ENCODE measurements at places on chromosomes 4 and X.

GRCh38 chrX:31168551-31168950 lies 96.7 kb upstream of the FTHL17 start:
- no peak for DNase-seq

DNA sequence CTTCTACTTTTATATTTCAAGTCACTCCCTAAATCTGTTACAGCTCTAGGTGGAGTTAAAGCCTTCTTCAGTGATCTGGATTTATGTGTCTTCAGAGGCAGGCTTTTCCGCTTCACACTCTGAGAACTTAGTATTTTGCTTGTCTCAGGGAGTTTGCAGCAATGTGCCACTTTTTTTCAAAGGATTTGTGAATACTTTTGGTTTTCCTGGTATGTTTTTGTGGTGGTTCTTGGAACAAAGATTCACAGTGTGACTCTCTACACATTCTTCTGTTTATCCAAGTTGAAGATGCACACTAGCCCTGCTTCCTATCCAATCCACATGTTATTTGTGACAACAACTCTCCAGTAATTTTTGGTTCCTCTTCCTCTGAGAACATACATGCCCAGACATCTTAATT lies 1253.7 kb downstream of the TECRL start:
- no peak for DNase-seq

DNA sequence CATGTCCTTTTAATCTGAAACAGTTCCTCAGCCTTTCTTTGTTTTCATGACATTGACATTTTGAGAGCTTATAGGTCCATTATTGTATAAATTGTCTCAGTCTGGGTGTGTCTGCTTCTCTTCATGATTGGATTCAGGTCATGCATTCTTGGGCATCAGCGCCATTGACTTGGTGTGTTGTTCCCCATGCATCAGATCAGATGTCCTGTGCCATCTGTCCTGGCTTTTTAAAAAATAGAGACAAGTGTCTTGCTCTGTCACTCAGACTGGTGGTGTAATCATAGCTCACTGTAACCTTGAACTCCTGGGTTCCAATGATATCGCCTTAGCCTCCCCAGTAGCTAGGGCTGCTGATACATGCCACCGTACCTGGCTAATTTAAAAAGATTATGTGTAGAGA lies 55.7 kb downstream of the TBC1D14 start:
- DNase-seq: no peak

DNA sequence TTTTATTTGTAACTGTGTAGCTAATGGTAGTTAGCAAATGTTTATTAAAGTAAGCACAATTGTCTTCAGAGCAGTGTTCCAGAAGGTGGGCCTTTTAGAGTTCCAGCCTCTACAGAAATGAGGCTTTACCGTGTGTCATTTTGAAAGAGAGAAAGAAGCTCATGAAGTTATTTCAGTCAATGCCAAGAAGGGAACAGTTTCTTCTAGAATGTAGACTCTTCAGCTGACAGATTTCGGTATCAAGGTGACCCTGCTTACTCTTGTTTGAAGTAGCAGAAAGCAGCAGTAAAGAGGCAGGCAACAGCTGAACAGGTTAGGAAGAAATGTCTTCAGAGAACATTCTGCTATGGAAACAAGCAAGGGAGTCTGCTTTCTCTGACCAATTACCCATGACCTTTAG lies 93.6 kb downstream of the TASL start:
- no peak for DNase-seq

DNA sequence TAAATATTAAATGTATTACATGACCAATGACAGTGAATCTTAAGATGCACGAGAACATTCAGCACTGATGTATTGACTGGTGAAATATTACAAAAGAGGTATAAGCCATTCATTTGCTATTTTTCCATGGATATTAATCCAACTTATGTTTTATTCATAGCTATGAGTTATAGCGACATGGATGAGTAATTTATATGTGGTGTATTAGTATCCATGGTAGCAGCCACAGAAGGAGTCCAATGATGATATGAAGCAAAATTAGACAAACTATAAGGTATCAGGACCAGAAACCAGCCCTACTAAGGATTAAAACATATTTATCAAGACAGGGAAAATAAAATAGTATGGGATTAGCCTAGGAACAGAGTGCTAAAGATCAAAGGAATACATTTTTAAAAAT lies 50.7 kb downstream of the THAP9 start:
- no peak for DNase-seq

DNA sequence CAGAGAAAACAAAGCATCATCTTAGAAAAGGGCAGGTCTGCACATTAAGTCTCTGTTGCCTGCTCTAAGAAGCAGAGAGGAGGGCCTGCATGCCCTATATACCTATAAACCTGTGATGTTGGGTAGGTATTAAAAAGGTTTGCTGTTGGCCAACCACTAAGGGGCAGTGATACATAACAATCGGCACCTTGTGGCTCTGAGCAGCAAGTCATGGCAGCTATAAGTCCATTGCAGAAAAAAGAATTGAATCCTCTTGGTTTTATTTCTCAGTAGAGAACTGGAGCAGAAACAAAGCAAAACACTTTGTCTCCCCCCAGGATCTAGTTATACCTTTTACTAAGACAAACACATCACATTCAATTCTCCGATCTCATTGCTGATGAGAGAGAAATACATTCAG lies 1364.4 kb downstream of the STIM2 start:
- peak; percentile 5 for DNase-seq

- DNase-seq: no peak
Observed at GRCh38 chr4:78880874-78881492, 58.3 kb downstream of the PAQR3 start.

- no peak for DNase-seq
Observed at GRCh38 chr4:141020801-141021261, 112.4 kb downstream of the RNF150 start.

GRCh38 chr4:15043226-15043625 lies 40.9 kb downstream of the CPEB2 start:
- DNase-seq: no peak

GRCh38 chrX:40072246-40072645 lies 25.5 kb downstream of the BCOR start:
- no peak for DNase-seq

GRCh38 chr4:14478504-14478903 lies 523.8 kb upstream of the CPEB2 start:
- DNase-seq: no peak

DNA sequence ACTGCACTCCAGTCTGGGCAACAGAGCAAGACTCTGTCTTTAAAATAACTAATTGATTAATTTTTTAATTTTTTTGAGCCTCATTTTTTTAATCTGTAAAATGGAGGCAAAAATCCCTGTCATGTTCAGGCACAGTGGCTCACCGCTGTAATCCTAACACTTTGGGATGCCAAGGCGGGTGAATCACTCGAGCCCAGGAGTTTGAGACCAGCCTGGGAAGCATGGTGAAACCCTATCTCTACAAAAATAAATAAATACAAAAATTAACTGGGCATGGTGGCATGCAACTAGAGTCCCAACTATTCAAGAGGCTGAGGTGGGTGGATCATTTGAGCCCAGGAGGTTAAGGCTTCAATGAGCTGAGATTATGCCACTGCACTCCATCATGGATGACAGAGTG lies 15.4 kb downstream of the AMTN start:
- DNase-seq: no peak

DNA sequence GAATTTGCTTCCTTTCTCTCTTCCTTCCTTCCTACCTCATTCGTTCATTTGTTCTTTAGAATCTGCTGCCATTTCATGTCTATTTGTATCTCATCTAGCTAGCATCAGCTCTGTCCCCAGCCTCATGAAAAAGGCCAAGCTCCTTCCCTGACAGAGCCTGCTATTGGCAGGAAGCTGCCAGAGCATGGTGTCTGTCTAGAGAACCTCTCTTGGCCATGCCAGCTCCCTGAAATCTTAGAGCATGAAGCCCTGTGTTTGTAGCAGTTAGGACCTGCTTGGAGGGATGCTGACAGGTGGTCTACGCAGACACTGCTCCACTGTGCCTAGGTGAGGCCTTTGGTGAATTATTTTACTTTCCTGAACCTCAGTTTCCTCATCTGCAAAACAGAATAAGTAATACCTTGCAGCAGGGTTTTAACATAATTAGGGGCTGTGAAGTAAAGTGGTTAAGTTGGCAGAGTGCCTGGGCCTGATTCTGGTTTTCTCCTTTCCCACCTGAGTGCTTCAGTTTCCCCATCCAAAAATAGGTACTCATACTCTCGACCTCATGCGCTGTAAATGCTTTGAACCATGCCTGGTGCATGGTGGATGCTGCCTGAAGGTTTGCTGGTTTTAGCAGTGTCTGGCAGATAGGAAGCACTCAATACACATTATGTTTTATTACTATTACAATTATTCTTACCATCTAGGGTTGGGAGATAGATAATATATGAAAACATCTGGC lies 4.7 kb downstream of the PTTG2 start:
- no peak for DNase-seq

DNA sequence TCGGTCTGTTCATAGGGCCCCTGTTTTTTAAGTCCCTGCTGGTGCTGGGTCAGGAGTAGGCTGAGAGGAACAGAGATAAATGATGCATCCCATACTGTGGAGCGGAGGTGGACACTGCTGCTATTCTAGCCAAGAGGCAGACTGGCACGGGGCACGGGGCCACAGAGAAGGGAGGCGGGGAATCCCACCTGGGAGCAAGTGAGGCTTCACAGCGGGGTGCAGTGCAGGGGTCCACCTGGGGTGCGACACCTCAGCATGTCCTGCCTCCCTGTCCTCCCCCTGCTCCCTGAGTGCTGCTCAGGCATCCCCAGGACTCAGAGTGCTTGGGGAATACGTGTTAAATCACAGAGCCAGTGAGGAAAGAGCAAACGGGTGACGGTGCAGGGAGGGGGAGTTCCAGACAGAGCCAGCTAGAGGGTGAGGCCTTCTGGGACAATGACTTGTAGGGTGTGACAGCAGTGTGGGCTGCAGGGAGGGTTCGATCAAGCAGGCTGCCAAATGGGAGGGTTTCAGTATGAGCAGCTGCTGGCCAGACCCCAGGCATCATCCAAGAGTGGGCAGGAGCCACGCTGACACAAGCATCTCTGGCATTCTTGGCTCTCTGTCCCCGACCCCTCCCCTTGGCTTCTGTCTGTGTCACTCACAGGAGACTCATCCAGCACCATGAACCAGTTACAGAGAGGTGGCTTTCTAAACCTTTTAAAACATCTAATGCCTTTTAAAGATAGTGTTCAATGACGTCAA lies 13.7 kb upstream of the HTRA3 start:
- no peak for DNase-seq

GRCh38 chr4:184952522-184952921 lies 65.8 kb upstream of the HELT start:
- DNase-seq: no peak

Data from NCI-H1417 treated with DMSO at 0.1 percent for 48 hours (cell line).